ENCODE measurements at places on chromosomes 16 and 17.

DNA sequence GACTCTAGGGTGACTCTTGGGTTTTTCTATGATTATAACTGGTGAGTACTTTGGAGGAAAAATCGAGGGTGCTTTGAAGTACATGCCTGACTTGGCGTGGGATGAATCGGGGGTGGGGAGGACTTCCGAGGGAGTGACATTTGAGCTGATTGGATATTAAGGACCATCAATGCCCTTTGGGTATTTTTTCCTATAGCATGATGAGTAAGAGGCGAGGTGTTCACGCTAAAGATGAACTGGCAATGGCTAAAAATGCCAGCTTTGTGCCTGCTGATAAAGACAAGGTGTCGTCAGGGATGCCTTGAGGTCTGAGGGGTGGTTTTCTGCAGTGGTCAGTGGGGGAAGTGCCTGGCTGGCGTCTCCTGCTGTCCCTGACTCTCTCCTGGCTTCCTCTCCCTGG lies 25.3 kb downstream of the USP43 start:
- DNase-seq: no peak

GRCh38 chr16:673399-673991 lies 2.0 kb upstream of the RHBDL1 start:
- DNase-seq: no peak

DNA sequence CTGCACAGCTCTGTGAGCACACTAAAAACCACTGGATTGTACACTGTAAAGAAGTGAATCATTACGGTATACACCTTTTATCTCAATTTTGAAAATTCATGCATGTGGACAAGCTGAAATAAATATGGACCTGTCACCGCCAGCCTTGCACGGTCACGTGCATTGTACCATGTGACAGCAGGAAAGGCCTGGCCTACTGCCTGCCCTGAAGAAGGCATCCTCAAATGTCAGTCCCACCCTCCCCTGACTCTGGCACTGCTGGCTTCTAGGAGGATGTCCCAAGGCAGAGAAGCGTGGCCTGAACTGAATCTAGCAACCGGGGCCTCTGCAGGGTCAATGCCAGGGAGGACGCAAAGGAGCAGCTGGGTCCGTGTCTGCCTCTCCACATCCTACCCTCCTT lies 34.6 kb downstream of the SLC38A8 start:
- DNase-seq: no peak

GRCh38 chr17:17191346-17191792 lies 14.8 kb downstream of the PLD6 start:
- DNase-seq: no peak
